Ovary (tissue), 10 donors: ENCODE measurements at places on chromosomes 3 and 15. TPM values are rescaled to one million over a fixed set of nuclear protein-coding genes. Genes with fewer than 3 reads are reported as not detected.
A peak's percentile ranks its signal among the peaks of the same experiment; 100 is the strongest.

- no peak for DNase-seq
Observed at GRCh38 chr3:187773233-187774184, 28.2 kb upstream of the BCL6 start.

GRCh38 chr3:172129850-172130716, 90.7 kb downstream of the FNDC3B start:
- peak; percentile 86 for DNase-seq

DNA sequence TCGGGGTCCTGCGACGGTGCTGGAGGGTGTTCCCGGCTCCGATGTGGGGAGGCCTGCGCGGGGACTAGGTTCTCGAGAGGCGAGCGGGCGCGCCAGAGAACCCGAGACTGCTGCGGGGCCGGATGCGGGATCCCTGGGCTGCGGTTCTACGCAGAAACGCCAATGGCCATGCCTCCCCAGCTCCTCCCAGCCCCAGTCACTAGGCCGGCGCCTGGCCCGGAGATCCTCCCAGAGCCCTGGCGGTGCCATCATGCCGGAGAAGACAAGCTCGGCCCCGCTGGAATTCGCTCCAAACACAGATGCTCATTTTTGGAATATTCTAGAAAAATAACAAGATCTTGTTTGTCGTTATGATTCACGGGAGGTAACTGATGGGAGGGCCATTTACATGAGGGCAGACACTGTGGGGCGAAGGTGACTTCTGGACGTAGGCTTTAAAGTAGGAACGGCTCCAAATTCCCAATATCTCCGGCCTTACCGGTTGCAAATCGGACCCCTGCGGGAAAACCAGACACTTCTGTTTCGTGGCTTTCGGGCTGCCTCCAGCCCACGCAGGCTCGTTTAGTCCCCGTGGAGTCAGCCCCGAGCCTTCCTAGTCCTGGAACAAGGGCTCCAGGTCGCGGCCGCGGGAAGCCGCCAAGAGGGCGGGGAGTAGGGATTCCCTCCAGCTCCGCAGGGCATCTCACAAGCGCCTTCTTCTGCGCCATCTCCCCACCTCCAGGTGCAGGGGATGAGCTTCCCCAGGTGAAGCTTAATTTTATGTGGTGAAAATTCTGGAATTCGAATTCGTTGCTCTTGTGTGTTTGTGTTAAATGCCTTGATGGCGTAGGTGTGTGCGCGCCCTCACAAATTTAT, 74.8 kb upstream of the POLG start:
- DNase-seq: no peak

GRCh38 chr15:66491846-66492245, 5.7 kb downstream of the SNAPC5 start:
- no peak for DNase-seq

Gene CCDC9B
- polyA plus RNA-seq: 4.3 TPM

DNA sequence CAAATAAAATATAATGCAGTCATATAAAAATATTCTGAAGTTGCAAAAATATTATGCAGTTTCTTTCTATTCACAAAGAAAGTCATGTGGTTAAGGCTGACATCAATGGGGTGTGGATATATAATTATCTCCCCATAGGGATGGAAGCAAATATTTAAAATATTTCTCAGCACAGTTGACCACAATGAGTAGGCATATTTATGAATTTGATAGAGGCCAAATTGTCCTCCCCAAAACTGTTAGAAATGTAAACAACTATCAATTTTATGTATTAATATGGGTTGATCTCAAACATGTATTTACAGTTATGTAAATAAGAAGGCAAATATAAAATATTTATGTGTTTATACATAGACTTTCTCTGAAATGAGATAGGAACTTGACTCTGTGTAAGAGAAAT, 246.0 kb upstream of the CBLB start:
- no peak for DNase-seq

Gene PLIN1
- polyA plus RNA-seq: 1.2 TPM

- no peak for DNase-seq
Observed at GRCh38 chr3:99505646-99506269, 132.6 kb upstream of the COL8A1 start.

- peak; percentile 91 for DNase-seq
Observed at GRCh38 chr3:69013253-69014021, at the start of gene EOGT. EOGT (minus strand) TSS chr3:69013684; CDS start chr3:69009846, 3,838 bp downstream.

Gene IL5RA
- polyA plus RNA-seq: 0.63 TPM

Gene RBP2
- not detected for polyA plus RNA-seq
